ENCODE measurements at places on chromosomes 2 and 18.

DNA sequence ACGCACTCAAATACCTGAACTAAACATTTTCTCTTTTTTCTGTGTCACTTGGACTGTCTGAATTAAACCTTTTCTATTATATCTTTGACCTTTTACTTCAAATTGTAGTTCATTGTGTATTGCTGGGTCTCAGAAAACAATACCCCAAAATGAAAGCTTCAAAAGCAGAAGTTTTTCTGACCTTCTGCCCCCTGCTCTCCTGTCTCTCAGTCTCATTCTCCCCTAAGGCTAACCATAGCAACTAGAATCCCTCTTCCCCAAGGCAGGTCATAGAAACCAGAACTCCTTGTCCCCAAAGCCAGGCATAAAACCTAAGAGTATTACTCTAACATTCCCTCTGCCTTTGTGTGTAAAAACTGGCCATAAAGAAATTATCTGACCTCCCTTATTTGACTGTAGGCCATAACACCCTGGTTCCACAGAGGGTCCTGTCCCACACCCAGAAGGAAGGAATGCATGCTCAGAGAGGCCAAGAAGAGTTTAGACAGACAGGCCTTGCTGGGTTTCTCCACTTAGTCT lies 93.5 kb upstream of the B3GNT2 start:
- no peak for DNase-seq

- no peak for DNase-seq
Measured at GRCh38 chr18:58549814-58550339, 79.0 kb downstream of the ALPK2 start.

DNA sequence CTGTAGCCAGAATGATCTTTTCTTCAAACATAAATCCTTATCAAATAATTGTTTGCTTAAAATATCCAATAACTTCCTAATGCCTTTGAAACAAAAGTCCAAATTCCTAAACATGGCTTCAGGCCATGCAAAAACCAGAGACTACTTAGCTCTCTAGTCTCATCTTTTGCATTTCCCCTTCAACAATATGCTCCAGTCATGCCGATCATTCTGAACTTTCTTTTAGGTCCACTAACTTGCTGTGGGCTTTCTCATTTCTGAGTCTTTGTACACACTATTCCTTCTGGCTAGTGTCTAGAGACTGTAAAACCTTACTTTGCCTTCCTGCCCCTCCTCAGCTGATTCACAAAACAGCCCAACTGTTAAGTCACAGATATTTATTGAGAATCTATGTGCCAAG lies 51.5 kb downstream of the VIL1 start:
- no peak for DNase-seq

DNA sequence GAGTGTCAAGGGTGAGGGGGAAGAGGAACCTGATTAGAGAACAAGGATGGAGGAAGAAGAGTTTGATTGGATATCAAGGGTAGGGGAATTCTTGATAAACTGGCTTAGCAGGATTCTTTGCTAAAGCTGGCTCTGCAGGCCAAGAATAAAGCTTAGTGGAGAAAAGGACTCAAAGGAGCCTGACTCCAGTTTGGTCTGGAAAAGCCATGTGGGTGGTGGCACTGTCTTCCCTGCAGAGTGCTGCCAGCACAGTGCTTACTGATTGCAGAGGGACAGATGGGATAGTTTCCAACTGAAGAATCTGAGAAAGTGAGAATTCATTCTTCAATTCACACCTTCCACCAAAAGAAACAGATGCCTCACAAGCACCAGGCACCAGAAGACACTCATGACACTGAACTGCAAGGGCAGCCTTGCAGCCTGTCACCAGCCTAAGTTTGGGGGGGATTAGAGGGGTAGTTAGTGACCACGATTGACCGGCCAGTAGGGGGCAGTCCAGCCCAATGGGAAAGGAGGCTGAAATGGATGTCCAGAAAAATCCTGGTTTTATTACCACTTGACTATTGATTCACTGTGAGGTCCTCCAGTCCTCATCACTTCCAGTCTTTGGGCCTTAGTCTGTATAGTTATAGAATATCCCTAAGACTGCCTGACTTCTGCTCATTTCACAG lies 334.5 kb downstream of the SMAD2 start:
- DNase-seq, result peak; percentile 5

- no peak for DNase-seq
Measured at GRCh38 chr2:158403237-158403636, 53.3 kb downstream of the CCDC148 start.

DNA sequence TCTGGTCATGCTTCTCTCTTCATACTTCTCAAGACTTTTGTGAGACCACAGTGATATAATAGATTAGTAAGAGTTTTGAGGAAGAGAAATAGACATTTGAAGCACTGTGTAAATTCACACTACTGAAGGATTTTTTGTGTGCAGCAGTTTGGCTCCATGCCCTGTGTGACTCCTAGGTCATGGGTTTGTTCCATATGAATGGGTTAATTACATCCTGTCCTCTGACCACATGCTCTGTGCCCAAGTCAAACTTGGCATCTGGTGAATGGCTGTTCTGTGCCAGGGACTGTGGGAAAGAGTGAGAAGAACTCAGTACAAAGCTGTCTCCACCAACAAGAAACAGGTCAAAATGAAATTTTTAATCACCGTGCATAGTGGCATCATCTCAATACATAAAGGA lies 304.0 kb downstream of the LNPK start:
- no peak for DNase-seq

DNA sequence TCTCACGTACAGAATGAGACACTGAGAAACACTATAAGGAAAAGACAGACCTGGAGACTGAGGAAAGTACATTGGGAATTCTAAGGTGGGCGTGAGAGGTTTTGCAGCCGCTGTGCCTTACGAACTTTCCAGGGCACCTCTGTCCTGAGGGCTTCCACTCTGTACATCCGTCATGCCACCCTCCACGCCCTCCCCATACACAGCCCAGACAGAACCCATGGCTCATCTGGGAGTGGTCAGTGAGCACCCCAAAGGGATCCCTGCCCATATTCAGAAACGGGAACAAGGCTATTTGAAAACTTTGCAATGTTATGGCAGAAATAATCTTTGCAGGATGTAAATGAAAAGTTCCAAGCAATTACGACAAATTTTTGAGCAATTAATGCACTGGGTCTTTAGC lies 95.4 kb upstream of the ZNF532 start:
- DNase-seq, result no peak

DNA sequence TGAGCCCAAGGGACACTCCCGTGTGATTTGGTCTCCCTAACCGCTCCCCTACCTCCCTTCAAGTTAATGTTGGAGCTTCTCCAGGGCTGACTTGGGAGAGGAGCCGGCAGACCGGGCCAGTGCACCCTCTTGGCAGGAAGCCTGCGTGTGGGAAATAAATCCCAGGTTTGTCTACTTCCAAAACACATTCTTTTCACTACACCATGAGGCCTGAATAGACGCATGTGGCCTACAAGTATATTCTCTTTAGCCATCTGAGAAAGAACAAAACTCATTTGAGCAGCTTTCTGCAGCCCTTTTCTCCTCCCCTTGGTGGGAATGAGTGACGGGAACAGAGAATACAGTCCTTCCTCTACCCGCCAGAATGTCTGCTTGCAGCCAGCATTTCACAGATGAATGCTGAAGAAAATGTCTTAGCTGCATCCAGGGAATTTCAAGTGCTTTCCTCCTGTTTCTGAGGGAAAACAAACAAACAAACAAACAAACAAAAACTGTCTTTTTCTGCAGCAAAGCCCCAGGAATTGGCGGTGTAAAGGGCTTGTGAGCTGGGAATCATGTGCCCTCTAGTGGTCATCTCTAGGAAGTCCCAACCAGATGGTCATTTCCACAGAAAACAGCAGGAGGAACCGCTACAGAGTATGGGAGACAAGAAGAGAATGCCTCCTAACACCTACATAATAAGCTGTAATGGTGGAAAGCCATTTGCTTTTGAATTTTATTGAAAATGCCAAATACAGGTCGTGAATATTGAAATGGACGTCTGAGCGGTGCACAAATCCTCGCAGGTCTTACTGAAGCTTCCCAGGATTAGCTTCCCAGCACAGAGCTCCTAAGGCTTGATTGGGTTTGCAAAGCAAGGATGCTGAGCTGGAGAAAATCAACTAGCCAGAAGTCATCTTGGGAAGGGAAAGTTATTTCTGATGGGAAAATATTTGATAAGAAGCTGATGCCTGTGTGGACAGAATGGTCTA lies 41.2 kb upstream of the DAPL1 start:
- peak; percentile 53 for DNase-seq

All from activated CD4-positive, alpha-beta T cell treated with anti-CD3 and anti-CD28 coated beads, Interleukin-2, Interleukin-4, amounts not matched to agents 100 ng/mL and 50 ng/mL, durations not matched to agents 16 hours and 8 hours (primary cell).